NCI-H748 treated with DMSO at 0.1 percent for 48 hours (cell line): ENCODE measurements at places on chromosomes 6 and 20.
A peak's percentile ranks its signal among the peaks of the same experiment; 100 is the strongest.

DNA sequence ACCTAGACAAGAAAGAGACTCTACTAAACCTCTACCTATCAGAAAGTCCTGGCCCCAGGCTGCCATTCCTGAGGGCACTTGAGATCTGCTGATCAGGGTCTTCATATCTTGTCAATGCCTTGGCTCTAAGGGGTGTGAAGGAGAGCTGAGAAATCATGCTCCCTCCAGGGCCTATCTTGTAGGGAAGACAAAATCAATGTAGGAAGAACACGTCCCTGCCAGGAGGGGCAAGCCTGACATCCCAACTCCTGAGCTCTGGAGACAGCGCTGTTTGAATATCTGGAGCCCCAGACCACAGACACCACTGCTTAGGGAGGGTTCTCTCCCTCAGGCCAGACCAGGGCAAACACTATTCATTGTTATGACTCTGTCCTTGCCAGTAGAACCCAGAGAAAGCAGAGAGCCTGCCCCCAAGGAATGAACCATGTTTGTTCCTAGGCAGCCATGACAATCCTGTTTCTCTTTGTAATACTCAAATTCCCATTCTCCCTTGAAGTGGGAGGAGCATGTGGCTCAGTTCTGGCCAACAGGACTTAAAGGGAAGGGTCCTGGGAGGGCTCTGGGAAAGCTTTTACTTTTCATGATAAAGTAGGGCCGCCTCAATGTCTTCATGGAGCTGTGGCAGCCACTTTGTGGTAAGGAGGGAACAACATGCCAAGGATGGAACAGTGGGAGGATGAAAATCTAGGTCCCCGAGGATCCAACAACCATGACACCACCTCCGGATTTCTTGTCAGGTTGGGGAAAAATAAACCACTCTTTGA, 1.8 kb upstream of the FASTKD5 start:
- DNase-seq = no peak

GRCh38 chr20:61328911-61329558, 77.0 kb downstream of the CDH4 start:
- DNase-seq = no peak

- DNase-seq = no peak
Measured at GRCh38 chr6:14763616-14764015, 482.3 kb upstream of the JARID2 start.

- DNase-seq = peak; percentile 52
Measured at GRCh38 chr6:93407186-93407585, 12.2 kb downstream of the EPHA7 start.

GRCh38 chr6:117481926-117482239, 591 bp upstream of the DCBLD1 start:
- peak; percentile 26 for DNase-seq

- no peak for DNase-seq
Measured at GRCh38 chr6:116280933-116281316, 1.2 kb upstream of the TSPYL1 start.

- no peak for DNase-seq
Measured at GRCh38 chr6:161401587-161402309, 127.9 kb upstream of the AGPAT4 start.

GRCh38 chr20:35625584-35626385, 10.2 kb downstream of the SPAG4 start:
- no peak for DNase-seq

DNA sequence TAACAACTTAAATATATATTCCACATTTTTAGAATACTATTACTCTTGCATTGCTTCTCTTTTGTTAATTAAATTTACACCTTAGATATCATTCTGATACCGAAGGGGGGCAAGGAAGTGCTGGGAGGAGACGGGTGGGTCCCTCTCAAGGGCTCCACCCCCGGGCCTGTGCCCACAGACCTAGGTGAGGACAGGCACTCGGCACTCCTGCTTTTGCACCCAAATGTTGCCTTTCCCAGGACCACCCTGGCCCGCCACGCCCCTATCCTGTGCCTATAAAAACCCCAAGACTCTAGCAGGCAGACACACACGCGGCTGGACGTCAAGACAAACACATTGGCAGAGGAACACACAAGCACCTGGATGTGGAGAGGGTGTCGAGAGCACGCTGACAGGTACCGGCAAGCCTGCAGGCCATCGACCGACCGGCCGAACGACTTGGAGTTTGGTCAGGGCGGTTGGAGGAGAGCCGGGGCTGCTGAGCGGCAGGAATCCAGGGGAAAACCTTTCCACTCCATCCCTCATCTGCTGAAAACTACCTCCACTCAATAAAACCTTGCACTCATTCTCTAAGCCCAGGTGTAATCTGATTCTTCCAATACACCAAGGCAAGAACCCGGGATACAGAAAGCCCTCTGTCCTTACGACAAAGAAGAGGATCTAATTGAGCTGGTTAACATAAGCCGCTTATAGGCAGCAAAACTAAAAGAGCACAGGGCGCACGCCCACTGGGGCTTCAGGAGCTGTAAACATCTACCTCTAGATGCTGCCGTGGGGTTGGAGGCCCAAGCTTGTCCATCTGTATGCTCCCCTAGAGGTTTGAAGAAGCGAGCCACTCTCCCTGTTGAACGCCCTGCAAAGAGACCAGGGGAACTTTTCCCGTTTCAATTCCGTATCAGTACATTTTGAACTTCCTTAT, 197.4 kb upstream of the PRSS16 start:
- peak; percentile 89 for DNase-seq

DNA sequence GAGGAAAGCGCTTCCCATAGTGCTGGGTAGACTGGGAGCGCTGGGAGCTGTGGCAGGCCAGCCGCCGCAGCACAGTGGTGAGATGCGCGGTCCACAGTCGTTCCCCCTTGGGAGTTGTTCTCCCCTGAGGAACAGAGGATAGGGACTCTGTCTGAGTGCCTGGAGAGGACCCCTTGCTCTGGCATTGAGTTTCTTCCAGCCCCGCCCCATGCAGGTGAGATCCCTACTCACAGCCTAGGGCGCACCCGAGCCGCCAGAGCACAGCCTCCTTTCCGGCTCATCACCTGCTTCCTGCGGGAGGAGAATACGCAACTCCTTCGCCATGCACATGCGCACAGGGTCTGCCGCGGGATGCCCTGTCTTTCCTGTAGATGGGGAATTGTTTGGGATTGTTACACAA, 140.6 kb downstream of the PACRG start:
- DNase-seq = no peak

- DNase-seq = no peak
Measured at GRCh38 chr6:139371421-139372203, 2.8 kb downstream of the CITED2 start.

- DNase-seq = no peak
Measured at GRCh38 chr6:70590400-70590799, 23.7 kb downstream of the SDHAF4 start.

DNA sequence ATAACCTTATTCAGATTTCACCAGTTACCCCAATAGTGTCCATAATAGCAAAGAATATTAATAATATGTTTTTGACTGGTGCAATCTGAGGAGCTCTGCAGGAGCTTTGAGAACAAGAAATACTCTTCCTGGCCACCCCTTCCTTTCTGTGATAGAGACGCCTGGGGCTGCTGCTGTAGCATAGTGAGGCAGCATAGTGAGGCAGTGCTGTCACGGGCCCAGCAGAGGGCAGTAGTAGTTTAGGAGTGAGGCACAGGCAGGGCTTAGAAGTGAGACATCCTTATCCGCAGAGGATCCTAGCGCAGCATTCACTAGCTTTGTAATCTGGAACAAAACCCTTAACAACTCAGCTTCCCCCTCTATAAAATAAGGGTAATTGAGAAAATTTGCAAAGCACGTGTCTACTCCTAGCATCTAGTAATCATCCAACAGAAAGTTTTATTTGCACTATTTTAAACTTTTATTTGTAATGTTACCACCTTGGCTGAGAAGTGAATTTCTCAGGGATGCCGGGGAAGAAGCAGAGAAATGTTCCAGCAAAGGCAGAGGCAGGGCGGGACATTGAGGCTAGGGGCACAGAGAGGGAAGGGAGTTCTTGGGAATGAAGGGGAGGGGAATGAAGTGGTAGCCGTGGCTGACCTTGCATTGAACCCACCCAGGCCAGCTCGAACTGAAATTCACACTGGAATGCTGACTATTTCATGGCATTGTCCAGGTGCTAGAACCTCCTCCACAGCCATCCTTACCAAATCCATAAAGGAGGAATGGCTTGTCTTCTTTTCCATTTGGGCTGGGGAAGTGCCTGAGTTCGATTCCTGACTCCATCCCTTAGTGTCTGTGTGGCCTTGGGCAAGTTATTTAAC, 78.8 kb downstream of the CDS2 start:
- peak; percentile 90 for DNase-seq

- no peak for DNase-seq
Measured at GRCh38 chr6:37492236-37492972, 7.3 kb downstream of the CCDC167 start.

- DNase-seq = no peak
Measured at GRCh38 chr6:33431880-33432541, 12.1 kb downstream of the SYNGAP1 start.

DNA sequence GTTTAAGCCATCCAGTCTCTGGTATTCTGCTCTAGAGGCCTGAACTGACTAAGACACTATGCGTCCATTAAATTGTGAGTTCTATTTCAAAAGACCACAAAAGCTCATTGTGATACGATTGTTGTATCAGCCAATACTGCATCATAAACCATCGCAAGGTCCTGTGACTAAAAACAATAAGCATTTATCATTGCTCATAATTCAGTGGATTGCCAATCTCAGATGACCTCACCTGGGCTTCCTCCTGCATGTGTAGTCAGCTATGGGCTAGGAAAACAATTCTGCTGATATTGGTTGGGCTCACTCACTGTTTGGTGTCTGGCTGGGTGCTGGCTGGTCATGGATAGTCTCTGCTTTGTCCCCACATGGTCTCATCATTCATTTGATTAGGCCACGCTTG, 592.7 kb upstream of the BTBD3 start:
- no peak for DNase-seq

DNA sequence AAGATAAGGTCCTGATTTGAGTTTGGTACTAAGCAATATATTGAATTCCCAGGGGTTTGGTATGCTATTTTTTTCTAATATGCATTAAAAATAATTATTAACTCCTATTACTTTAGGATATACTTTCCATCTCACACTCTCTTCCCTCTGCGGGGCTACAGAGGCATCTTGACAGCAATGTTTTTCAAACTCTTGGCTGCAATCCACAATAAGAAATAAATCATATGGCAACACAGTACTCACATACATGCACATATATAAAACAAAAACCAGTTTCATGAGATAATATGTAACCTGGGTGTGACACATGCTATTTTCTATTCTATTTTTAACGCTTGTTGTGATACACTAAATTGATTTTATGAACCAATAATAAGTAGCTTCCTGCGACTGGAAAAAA, 189.5 kb downstream of the UNC5CL start:
- DNase-seq = no peak

DNA sequence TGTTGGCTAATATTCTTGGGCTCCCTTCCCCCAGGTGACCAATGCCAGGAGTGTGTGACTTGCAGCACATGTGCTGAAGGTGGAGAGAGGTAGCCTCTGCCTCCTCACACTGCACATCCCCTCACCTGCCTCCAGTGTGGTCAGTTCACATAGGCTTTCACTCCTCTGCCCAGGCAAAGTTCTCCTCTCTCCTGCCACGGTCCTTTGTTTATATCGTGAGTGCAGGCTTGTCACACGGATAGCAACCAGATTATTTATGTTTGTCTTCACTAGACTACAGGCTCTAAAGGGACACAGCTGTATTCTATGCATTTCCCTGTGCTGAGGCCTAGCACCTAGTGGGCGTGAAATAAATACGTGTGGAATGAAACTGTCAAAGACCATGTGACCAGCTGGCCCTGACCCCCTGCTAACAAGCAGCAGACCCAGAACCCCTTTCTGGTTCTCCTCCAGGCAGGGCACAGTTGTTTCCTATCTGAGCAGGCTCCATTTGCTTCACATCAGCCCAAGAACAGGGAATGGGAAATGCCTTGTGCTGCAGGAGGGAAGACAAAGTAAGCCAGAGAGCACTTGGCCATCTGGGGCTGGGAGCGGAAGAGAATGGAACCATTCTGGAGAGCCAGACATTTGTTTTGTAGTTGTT, 42.3 kb downstream of the UNC5CL start:
- no peak for DNase-seq

DNA sequence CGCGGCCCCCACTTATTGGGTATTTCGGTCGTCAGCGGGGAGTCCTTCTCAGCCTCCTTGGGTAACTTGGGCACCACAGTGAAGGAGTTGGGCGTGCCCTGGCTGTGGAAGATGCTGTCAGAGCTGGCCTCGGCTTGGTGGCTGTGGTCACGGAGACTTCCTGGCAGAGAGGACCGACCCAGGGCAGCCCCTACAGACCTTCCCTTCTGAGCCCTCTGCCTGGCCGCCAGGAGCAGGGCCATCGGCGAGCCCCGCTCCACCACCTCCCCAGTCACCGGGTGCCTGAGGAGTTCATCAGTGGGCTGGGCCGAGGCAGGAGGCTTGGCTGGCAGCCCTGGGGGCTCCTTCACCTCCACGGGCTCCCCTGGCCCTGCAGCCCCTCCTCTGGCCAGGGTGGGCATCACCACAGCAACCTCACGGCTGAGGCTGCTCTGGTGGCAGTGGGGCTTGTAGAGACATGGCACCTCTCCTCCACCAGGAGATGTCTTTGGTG, 37.2 kb downstream of the C6orf132 start:
- no peak for DNase-seq

DNA sequence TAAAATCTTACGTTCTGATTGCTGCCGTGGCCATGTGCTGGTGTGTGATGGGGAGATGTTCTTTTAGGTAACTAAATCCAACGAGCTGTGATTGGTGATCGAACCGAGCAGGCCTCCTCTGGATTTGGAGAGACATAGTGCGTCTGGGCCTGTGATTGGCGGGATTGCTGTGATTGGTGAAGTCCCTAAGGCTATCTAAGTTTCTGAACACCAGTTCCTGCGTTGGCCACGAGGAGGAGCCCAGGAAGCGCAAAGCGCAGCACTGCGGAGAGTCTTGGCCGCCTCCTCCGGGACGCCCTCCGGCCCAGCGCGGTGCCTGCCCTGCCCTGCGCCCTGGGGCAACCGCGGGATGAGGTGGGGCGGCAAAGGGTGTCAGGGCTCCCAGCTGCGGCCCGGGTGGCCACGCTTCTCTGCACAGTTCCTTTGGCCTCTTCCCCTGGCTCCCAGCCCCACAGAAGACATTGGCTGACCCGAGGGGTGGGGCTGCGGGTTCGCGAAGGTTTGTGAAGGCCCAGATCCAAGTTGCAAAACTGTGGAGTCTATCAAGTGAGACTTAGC, 33.0 kb downstream of the HNF4A start:
- peak; percentile 20 for DNase-seq

DNA sequence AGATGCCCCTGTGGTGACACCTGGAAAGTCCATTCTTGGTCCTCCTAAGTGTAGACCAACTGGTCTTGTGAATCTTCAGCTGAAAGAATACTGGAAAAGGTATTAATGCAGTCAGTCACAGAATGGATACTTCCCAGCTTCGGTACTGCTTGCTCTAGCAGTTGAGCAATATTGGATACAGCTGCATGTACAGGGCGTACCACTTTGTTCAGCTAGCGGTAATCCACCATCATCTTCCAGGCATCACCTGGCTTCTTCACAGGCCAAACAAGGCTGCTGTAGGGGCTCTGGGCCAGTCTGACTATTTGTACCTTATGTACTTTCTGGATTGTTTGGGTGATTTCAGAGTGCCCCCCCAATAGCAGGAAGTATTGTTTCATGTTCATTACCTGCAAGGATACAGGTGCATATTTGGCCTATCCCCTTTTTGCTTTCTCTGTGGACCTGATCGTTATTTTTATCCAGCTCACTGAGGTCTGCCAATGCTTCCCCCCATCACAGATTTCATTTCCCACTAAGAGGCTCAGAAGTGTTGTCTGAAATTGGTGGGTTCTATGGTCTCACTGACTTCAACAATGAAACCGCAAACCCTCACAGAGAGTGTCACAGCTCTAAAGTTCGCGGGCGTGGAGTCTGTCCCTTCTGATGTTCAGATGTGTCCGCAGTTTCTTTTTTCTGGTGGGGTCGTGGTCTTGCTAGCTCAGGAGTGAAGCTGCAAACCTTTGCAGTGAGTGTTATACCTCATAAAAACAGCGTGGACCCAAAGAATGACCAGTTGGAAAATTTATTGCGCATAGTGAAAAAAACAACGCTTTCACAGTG, 52.2 kb downstream of the TRIM27 start:
- no peak for DNase-seq
